ENCODE measurements at places on chromosomes 3 and 15.
A peak's percentile ranks its signal among the peaks of the same experiment; 100 is the strongest.

GRCh38 chr3:106534206-106534605 lies 665.4 kb upstream of the CBLB start:
- DNase-seq = peak; percentile 12

DNA sequence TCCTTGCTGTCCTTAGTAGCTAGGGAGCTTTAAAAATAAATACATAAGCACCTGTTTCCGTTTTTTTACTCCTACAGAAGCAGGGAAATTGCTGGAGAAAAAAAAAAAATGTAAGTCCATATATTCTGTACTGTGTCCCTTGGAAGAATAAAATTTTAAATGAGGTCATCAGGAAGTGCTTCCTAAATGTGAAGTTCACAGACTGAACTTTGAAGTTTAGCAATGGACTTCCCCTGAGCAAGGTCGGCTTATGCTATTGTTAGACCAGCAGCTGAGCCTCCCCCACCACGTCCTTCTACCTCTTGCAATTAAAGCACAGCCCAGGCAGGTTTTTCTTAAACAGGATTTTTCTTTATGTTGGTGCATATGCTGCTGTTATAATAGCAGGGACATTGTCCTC lies 26.3 kb downstream of the LIPC start:
- no peak for DNase-seq

GRCh38 chr3:129616713-129617112 lies 10.2 kb upstream of the PLXND1 start:
- no peak for DNase-seq

- no peak for DNase-seq
Observed at GRCh38 chr3:64995857-64996551, 308.2 kb upstream of the ADAMTS9 start.

- no peak for DNase-seq
Observed at GRCh38 chr15:86328658-86329057, 249.0 kb downstream of the AGBL1 start.

DNA sequence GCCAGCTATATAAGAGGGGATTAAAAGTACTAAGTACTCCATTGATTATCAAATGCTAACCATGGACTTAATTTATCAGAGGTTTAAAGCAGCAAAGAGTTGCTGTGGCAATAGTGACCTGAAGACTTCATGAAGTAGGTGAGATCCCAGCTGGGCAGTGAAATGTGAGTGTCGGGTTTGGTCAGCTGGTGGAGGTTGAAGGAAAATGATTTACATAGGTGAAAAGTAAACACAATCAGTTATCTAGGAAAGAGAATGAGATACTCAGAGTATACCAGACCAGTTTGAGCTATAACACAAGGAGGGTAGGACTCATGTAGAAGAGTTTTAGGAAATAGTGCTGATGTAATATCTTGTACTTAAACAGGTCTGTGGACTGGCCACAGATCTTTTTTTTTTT lies 16.5 kb upstream of the FBXO22 start:
- DNase-seq = no peak

- no peak for DNase-seq
Observed at GRCh38 chr15:76803049-76803571, 102.0 kb downstream of the SCAPER start.

DNA sequence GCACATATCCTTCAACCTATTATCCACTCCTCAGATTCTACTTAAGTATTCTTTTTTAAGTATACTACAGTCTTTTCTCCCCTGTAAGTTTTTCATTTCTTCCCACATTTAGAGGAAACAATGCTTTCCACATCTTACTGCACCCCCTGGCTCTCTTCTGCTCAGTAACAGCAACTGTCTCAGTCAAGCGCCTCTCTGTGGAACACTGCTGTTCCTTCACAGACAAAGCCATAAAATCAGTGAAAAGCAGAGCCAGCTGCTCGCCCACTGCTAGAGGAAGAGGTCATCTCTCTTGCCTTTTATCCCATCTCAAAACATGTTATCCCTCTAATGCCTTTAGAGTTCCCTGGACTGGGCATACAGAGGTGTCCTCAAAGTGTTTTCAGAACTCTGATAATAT lies 24.8 kb downstream of the SERP1 start:
- no peak for DNase-seq

DNA sequence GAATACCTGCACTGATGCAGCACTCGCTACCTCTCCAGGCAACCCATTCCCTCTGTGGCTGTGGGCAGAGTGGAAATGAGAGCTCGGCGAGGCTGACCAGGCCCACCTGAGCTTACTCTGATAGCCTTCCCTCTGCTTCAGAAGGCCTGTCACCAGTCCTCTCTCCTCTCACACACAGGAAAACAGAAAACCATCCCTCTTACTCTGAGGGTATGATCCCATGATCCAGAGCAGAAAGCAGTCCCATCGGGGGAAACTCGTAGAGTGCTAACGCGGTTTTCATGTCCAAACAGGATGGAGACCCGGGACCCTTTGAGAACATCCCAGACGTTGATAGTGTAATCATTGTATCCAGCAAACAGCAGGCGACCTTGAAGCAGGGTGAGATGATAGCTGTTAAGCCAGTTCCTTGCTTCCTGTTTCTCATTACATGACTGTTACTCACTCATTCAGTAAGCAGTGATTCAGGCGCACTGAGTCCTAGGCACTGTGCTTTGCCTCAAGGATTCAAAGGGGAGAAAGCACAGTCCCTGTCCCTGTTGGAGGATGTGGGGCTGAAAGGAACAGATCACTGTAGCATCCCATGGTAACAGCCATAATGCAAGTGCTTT lies 11.8 kb upstream of the BCL2L10 start:
- DNase-seq = no peak

- no peak for DNase-seq
Observed at GRCh38 chr3:143054011-143054410, 52.6 kb downstream of the U2SURP start.

DNA sequence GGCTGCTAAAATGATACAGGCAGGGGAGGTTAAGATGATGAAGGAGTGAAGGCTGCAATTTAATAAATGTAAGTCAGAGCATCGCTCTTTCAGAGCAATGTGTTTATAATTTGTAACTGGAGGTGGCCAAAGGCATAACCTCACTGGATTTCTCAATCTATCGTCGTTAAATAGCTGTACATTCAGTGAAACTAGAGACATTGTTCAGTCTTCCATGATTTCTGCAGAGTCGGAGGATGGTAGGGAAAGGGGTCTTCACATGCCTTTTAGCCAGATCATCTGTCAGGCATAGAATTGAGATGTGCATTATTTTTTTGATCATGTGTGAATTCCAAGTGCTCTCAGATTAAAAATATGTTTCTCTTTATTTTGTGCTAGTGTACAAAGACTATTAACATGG lies 315.4 kb downstream of the OXSM start:
- no peak for DNase-seq

DNA sequence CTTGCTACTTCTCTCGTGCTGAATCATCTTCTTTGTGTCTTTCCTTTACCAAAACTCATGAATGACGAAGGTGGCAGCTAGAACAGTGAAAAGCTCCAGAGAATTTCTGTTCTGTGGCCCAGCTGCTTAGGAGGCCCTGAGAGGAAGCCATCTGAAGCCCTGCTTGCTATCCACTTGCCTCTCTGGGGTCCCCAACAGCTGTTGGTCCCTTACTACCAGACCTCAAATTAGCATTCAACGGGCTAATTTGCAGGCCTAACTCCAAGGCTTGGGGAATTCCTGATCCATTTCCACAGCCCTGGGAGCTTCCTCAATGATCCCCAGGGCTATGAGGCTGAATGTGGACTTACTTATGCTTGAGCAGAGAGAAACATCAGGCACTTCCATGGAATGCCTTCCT lies 37.5 kb upstream of the FSTL1 start:
- DNase-seq = no peak

- no peak for DNase-seq
Observed at GRCh38 chr3:187039723-187040414, 99.4 kb downstream of the RPL39L start.

DNA sequence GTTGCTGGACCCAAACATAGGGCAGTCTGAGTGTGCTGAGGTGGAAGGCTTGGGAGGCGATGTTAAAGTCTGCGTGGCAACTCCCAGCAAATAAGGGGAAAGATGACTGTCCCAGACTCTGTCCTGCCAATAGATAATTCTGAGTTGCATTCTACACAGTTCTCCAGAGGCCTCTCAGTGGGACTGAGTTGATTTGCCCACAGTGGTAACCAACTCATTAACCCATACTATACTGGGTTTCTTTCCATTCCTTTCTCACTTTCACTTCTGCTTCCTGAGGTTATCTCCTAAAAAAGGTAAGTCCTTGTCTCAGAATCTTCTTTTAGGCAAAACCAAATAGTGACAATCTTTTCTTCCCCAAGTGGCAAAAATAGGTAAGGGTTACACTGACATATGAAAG lies 549.9 kb upstream of the DPPA4 start:
- no peak for DNase-seq

DNA sequence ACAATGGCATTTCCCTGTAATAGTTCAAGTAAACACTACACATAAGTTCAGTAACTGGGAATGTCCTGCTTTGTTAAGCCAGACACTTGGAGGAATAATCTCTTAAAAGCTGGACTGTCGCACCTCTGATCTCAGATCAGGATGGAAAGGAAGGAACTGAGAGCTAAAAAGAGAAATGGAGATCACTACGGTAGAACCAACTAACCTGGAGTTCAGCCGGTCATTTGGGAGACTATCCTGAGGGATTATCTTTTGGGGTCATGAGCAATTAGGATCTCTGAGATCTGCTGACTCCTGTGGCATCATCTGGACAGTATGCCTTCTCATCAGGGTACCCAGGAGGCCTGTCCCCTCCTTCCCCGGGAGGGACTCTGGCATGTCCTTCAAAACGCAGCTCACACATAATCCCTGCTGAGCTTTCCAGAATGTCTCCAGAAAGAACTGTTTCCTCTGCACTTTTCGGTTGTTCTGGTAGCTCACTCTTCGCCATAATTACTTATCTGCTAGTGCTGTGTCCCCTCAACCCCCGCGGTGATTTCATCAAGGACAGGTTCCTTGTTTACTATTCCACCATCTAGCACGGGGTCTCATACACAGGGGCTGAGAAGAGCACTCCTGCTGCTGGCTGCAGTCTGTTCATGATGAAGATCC lies 115.6 kb downstream of the SENP2 start:
- no peak for DNase-seq

GRCh38 chr15:81896356-81896755 lies 149.5 kb downstream of the MEX3B start:
- DNase-seq = no peak

DNA sequence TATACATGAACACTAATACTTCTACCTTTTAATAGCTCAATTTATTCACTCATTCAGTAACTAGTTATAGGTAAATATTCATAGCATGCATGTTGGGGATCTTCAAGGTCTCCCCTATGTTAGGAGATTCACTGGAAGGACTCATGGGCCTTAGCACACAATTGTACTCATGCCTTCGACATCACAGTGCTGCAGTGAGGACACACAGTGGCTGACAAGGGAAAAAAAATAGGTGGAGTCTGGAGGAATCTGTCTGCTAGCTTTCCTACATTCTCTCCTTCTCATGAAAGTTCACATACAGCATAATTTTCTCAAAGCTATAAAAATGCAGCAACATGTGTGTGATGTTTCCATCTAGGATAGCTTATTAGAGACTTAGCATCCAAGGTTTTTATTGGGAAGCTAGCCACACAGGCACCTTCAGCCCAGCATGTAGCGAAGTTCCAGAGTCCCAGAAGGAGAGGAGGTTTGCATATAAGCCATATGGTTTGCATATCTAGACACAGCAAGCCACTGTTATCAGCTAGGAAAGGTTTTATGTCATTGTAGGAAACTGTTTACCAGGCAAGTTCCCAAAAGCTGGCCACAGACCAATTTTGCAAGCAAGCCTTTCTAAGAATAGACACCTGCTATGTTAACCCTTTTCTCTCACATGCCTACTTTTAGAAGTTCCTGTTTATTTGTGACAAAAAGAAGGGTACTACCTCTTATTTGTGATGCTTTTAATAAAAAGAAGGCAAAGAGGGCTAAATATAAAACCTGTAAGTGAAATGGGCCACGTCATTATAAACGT lies 46.4 kb downstream of the MORC1 start:
- DNase-seq = no peak

- DNase-seq = no peak
Observed at GRCh38 chr3:30628901-30629590, 22.6 kb downstream of the TGFBR2 start.

- DNase-seq = no peak
Observed at GRCh38 chr3:48835650-48836366, 11.9 kb downstream of the PRKAR2A start.

GRCh38 chr3:123758081-123758564 lies 126.0 kb downstream of the MYLK start:
- DNase-seq = no peak

GRCh38 chr15:74044267-74045110 lies 37.9 kb downstream of the GOLGA6A start:
- no peak for DNase-seq

DNA sequence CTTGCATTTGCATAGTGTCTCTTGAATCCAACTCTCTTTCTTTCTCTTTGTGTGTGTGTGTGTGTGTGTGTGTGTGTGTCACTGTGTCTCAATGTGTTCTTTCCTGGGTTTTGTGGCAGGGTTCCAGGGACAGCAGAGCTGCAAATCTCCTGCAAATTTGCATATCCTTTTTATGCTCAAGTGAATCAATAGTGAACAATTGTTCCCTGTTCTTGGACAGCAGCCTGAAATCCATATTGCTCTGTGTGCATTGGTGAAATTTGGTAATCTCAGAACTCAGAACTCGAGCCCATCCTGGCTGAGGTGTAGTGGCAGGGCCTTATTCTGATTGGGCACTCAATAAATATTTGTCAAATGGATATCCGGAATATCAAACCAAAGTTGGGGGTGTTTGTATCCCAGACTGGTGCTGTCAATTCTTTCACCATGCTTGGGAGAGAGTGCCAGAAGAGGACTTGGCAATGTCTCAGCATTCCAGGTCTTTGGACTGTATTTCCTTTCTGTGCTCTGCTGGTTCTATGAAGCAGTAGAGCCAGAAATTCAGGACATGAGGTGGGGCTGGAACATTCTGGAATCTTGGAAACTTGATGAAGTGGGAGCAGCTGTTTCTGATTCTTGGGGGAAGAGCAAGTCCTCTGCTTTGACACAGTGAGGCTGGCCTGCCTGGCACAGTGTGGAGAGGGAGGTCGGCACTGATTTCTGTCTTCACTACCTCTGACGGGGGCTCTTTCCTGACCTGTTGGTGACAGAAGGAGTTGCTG lies 380.6 kb upstream of the C2CD4B start:
- no peak for DNase-seq

DNA sequence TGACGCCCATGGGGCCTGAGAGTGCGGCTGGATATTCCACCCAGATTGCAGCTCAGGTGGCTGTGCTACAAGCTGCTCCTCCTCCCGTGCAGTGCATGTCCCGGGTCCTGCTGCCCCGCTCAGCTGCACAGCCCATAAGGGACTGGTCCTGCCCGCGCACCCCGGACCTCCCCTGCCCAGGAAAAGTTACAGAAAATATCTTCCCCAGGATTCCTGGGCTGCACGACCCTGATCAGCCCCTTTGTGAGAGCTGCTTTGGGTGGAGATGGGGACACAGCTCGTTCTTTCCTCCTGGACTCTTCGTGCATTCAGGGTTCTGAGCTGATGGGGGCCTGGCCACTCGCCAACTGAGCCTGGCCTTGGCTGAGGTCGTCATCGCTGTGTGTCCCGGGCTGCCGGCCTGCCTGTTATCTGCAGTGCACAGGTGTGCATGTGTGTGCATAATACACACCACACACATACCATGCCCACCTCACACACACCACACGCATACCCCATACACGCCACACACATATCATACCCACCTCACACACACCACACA lies 28.8 kb downstream of the APBA2 start:
- DNase-seq = no peak

- no peak for DNase-seq
Observed at GRCh38 chr3:9032231-9032777, 69.0 kb upstream of the RAD18 start.
